Stimulated activated effector memory CD8-positive, alpha-beta T cell treated with anti-CD3 and anti-CD28 coated beads, Interleukin-12 subunit alpha, Interleukin-12 subunit beta, amount 100 ng/mL, for 72 hours (primary cell): ENCODE measurements at places on chromosomes 4 and X.
A peak's percentile ranks its signal among the peaks of the same experiment; 100 is the strongest.

- DNase-seq, result no peak
Observed at GRCh38 chr4:177265729-177266128, 43.9 kb upstream of the NEIL3 start.

DNA sequence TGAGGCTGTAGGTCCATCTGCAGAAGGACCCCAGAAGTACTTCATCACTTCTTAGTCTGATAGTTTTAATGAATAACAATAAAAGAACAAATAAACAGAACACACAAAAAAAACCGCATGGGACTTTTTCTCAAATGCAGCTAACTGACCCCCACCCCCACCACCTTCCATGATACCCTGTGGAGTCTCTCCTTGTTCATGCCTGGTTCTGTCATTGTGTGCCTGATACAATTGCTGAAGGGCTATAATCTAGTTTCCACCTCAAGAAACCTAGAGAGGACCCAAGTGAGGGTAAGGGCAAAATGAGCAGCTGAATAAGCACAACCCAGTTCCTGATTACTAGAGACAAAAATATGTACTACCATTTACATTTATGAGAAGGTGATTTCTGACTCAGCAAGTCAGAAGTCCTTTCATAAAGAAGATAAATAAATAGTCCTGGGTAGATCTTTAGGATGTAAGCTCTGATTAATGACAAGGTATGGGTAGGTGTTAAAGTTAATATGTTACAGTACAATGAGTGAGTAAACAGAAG lies 155.1 kb downstream of the TMA16 start:
- DNase-seq, result no peak

- peak; percentile 57 for DNase-seq
Observed at GRCh38 chr4:184476695-184477094, 2.3 kb upstream of the IRF2 start.

GRCh38 chr4:38157592-38157991 lies 197.4 kb downstream of the PTTG2 start:
- no peak for DNase-seq
